ENCODE measurements at places on chromosomes 11 and 22. TPM values are rescaled to one million over a fixed set of nuclear protein-coding genes. Genes with fewer than 3 reads are reported as not detected.

FOLR2 gene
- not detected for total RNA-seq

ACR gene
- total RNA-seq, result not detected

CHST1 gene
- not detected for total RNA-seq

TCN1 gene
- total RNA-seq, result not detected
